ENCODE measurements at places on chromosomes 2 and 18.

DNA sequence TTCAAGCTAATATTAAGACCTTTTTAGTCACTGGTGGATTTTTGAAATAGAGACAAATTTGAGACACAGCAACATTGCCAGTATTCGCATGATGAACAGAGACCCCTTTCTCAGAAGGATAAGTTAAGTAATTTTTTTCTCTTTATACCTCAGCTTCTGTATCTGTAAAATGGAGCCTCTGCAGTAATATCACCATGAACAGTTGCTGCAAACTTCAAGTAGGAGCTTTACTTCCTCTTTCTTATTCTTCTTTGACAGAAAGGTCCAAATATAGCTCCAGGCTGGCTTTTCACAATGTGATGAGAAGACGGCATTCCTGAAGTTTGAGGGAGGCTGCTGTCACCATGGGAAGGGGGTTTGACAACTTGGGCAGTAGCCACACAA lies 158.7 kb downstream of the TDRD15 start:
- DNase-seq, result no peak

GRCh38 chr2:134167015-134167414 lies 86.9 kb upstream of the MGAT5 start:
- no peak for DNase-seq

- no peak for DNase-seq
Observed at GRCh38 chr18:59385191-59385590, 26.1 kb upstream of the LMAN1 start.

DNA sequence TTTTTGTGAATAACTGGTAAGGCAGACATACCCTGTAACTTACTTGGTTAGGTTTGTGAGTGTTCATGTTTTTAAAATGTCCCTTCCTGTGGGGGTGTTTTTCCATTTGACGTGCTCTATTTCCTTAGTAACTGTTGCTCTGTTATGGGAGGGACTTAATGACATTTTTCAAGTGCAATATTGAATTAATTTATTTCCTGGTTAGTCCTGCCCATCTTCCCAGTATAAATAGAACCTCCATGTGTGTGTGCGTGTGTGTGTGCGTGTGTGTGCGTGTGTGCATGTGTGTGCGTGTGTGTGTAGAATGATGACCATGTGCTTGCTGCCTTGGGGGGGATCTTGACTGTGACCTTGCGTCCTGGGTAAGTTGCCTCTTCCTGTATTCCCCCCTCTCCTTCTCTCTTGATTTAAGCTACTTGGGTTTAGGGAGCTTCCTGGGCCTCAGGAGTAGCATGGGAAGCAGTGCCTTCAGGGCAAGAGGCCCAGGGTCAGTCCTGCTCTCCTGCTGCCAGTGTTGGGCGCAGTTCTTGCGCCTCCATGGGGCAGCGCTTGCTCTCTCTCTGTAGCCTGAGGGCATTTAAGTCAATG lies 163.9 kb downstream of the LDLRAD4 start:
- no peak for DNase-seq

DNA sequence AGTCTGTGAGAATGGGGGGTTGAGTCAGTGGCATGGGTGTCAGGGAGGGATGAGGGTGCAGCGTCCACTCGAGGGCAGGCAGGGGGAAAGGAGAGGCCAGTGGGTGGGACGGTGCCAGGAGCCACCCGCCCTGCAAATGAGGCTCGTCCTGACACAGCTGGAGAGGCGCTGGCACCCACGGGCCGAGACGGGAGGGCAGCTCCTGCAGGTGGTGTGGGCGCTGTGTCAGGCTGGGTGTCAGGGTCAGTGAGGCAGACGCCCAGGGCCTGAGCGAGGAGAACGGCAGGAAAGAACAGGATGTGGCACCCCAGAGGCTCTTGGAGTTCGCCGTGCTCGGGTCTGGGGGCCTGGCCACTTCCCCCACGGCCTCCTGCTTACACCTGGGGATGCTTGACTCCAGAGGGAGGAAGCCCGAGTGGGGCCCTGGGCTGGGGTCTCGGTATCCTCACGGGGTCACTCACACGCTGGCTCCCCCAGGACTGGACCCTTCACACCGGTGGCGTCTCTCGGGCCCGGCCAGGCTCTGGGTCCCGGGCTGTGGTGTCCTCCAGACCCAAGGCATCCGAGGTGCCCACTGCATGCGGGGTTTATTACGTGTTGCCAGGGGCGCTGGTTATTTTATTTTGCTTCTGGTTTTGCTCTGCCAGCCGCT lies 130.5 kb upstream of the CTDP1 start:
- DNase-seq, result no peak

DNA sequence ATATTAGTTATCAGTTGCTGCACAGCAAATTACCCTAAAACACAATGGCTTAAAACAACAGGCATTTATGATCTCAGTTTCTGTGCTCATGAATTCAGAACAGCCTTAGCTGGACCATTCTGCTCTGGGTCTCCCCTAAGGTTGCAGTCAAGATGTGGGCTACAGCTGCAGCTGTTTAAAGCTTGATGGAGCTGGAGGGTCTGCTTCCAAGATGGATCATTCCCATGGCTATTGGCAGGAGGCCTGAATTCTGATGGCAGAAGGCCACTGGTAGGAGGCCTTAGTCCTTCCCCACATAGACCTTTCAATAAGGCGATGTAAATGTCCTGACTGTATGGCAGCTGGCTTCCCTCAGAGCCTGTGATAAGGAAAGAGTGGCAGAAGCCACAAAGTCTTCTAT lies 118.6 kb upstream of the SERPINE2 start:
- no peak for DNase-seq

DNA sequence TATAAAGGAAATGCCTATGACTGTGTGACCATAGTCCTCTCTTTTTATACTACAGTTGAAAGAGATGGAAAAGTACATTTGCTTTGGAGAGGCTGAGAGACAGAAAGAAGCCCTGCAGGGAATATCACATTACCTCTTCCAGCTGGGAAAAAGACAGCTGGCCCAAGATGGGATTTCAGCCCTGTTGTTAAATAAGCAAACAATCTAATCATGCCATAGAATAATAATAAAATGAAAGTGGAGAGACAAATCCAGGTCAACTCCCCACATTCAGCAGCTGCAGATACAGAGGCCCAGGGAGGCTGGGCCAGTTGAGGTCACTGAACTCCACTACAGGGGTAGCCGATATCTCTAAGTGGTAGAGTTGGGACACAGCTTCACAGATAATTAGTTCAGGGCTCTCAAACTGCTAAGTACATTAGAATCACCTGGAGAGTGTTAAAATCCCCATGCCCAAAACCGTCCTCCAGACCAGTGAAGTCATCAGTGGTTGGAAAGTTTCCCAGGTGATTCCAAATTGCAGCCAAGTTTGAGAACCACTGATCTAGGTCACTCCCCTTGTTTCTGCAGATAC lies 81.9 kb downstream of the MOGAT1 start:
- no peak for DNase-seq

- no peak for DNase-seq
Observed at GRCh38 chr2:214896274-214896673, 86.8 kb upstream of the BARD1 start.

- DNase-seq, result no peak
Observed at GRCh38 chr2:223585666-223586065, 16.5 kb downstream of the SCG2 start.

All from esophagus squamous epithelium (tissue), 5 donors.